Stimulated activated CD8-positive, alpha-beta memory T cell treated with anti-CD3 and anti-CD28 coated beads, Interleukin-15, amount 100 ng/mL, for 4 hours (primary cell): ENCODE measurements at places on chromosomes 11 and 22.

DNA sequence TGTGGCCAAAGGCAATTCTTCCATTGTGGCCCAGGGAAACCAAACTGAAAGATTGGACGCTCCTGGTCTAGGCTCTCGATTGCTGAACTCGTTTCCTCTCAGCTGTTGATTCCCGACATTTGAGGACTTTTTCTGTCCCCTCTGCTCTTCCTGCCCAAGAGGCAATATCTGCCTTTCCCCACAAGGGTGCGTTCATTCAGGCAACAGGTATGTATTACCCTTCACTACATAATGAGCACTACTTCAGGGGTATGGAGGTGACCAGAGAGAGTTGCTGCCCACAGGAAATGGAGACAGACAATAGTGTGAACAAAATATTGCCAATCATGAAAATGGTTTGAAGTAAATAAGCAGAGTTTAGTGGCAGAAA lies 8.2 kb downstream of the PTH start:
- no peak for DNase-seq

GRCh38 chr11:47532597-47533213 lies 20.2 kb downstream of the CELF1 start:
- DNase-seq, result no peak

DNA sequence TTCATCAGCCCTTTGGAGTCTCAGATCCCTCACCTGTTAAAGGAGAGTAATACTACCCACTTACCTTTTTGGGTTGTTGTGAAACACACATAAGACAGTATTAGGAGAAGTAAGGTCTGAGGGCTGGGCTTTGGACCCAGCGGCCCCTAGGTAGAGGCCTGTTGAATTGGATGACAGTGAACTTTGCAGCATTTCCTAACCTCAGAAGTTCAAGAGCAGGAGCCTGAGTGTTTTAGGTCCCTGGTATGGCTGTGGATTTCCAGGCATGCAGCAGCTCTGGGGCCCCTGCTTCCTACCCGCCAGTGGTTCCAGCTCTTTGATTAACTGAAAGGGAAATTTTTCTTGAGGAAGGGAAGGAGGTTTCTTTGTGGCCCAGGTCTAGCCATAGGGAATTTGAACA lies 58.9 kb downstream of the TEAD1 start:
- no peak for DNase-seq

GRCh38 chr11:58907780-58908179 lies 31.5 kb upstream of the GLYATL1 start:
- no peak for DNase-seq

- no peak for DNase-seq
These were observed 1.2 kb downstream of the DNAJC4 start for GRCh38 chr11:64231546-64231945.

DNA sequence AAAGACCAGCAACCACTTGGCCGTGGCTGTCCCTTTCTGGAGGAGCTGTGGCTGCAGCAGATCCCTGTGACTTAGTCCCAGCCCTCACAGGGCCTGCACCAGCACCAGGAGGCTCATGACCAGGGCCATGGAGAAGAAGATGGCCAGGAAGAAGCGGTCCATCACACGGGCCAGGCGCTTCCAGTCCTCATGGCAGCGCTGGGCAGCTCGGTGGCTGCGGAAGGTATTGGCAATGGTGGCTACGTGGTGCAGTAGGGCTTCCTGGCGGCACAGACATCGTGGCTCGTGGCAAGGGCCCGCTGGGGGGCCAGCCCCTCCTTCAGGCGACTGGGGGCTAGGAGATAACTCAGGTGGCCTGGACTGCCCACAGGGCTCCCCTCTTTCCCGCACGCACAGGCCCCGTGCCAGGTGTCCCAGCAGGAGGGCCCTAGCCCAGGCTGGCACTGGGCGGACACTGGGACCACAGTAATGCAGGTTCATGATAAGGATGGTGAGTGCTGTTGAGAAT lies 5.1 kb downstream of the CHRNA10 start:
- DNase-seq, result no peak

DNA sequence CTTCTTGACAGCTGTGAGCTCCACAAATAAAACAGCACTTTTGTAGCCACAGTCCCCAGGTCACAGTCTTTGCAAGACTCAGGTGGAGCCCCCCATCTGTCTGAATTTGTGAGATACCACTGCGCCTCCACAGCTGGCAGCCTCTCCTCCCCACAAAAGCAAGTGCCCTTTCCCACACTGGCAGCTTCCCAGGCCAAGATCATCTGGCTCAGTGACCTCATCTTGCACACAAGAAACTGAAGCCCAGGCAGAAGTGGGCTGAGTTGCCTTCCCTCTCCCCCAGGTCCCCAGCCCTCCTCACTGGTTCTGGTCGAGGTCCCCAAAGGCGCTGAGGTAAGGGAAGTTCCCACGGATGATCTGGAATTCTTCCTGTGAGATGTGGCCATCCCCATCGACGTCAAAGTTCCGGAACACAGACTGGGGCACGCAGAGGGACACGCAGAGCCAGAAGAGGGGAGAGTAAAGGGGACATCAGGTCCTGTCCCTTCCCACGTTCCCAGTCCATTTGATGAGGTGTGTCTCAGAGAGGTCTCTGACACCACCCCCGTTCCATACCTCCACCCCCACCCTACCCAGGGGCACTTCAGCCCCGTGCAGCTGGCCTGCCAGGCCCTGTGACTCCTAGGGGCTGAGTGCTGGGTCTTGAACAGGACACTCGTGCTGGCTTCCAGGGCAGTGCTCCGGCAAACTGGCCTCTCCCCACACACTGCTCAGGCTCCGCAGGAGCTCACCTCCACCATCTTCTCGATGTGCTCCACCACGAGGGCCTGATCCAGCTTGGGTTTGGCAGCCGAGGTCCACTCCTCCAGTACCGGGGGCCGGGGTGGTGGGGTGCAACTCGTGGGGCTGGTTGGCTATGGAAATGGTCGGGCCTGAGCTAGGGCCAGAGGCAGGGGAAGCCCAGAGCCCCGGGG lies 8.9 kb downstream of the RASGRP2 start:
- no peak for DNase-seq

DNA sequence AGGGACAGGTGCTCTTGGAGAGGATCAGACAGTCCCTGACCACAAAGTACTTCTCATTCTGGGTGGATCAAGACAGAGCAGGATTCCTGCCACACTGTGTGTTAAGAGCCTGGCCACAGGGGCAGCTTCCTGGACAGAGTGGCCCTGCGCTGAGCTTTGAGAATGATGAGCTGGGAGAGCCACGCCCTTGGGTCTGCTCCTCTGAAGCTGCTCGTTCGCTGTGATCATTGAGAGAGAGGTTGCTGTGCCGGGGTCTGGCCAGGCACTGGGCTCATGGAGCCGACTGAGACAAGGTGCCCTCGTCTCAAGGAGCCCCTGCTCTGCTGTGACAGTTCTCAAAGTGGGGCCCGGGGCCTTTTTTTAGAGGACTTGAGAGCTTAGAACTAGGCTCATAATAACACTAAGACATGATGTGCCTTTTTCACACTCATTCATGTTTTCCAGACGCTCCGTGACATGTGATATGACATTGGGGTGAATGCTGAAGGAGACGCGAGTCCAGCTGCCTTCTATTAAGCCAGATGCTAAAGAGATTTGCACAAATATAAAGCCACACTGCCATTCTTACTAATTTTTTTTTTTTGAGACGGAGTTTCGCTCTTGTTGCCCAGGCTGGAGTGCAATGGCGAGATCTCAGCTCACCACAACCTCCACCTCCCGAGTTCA lies 1.6 kb upstream of the MFRP start:
- DNase-seq, result no peak

- no peak for DNase-seq
These were observed 830 bp downstream of the C11orf97 start for GRCh38 chr11:94513091-94513490.

GRCh38 chr11:58963551-58964104 lies 24.3 kb downstream of the GLYATL1 start:
- no peak for DNase-seq

DNA sequence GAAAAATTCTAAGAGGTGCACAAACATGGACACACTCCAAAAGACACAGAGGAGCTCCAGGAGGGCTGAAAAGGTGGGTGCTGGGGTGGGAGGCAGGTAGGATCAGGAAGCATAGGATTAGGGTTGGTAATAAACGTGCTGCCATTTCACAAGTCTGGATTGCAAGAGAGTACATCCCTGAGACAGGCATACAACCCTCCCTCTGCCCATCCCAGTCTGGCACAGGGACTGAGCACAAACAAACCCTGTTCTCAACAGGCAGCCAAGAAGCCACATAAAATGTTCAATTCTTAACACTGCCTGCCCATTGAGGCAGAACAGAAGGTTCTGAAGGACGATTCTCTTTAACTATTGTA lies 18.5 kb downstream of the SLC35F2 start:
- no peak for DNase-seq

DNA sequence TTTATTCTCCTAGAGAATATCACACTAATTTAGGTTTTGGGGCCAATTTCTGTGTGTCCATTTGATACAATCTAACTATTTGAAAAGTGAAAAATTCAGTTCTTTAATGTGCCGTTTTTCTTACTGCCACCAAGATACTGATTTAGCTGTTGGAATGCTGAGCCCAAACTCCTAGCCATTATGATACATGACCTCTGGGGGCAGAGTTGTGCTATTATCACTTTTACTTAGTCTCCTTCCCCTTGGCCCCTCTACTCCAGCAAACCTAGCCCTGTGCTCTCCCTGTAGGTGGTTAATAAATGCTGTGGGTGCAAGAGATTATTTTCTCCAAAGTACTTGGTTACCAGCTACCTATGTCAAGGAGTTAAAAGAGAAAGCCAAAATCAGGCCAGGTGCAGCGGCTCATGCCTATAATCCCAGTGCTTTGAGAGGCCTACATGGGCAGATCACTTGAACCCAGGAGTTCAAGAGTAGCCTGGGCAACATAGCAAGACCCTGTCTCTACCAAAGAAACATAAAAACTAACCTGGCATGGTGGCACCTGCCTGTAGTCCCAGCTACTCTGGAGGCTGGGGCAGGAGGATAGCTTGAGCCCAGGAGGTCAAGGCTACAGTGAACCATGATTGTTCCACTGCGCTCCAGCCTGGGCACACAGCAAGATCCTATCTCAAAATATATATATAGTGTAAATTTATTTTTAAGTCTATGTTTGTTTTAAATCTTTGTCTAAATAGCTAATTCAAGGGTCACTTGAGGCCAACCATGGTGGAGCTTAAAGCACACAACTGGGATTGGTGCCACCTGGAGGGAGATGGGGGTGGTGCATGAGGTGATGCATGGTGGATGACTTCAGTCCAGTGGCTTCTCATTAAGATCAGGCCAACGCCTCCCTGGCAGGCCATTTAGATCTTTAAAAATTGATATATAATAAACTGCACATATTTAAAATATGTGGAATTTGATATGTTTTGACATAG lies 193.2 kb upstream of the PLET1 start:
- DNase-seq, result no peak

- no peak for DNase-seq
These were observed 741.5 kb downstream of the BRD1 start for GRCh38 chr22:49086181-49086580.

DNA sequence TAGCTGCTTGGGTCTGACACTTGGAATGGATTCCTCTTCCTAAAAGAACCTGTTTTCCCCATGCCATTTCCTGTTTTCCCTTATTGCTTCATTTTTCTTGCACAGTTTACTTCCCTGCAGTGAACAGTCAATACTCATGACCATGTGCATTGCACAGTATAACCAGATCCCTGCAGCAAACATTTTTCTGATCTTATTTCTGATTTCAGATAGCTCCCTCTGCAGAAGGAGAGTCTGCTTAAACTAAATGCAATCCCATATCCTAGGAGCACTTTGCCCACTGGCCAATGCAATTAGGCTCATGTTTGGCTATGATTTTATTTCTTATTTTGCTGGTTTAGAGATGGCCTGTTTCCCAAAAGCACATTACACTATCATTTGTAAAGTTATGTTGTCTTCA lies 96.7 kb upstream of the CD44 start:
- no peak for DNase-seq

- DNase-seq, result no peak
These were observed 14.6 kb downstream of the NAV2 start for GRCh38 chr11:19727246-19727645.

GRCh38 chr11:2377511-2378443 lies 667 bp downstream of the CD81 start:
- peak; percentile 31 for DNase-seq

GRCh38 chr11:130144861-130145281 lies 14.7 kb upstream of the ST14 start:
- DNase-seq, result no peak

DNA sequence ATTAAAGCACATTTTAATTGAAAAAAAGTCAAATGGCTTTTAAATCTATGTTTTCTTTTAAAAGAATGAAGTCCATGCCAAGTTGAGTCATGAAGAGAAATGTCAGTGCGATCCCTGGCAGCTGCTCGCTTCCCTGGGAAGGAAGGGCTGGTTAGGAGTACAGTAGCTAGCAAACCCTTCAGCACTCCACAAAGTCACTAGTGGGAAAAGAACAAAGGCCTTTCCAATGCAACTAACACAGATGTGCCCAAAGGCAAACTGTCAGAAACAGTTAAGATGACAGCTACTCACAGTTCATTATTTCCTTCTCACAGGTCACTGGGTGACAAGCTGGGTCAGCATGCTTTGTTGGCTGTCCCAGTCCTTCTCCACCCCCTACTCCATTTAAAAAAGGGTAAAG lies 308.7 kb downstream of the DCDC1 start:
- no peak for DNase-seq

DNA sequence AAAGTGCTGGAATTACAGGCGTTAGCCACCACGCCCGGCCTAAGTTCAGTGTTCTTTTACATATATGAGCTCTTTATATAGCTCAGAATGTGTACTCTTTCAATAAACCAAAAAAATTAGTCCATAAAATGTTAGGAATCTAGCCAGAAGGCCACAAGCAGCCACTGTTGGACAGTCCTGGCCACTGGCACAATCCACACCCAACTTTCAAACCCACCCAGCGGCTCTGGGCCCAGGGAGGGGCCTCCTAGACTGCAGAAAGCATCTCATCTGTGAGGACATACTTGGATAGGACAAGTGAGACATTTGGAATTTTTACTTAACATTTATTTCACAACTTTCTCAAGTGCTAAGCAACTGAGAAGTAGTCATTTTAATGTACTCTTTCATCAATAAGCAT lies 6.4 kb downstream of the PACSIN2 start:
- no peak for DNase-seq

- no peak for DNase-seq
These were observed 2.3 kb downstream of the AP5B1 start for GRCh38 chr11:65778431-65778900.

- DNase-seq, result no peak
These were observed 2.0 kb upstream of the NLRX1 start for GRCh38 chr11:119166368-119167076.

- DNase-seq, result no peak
These were observed 41.4 kb upstream of the ST14 start for GRCh38 chr11:130118165-130118564.
